Type B pancreatic cell (in vitro differentiated cells): ENCODE measurements at places on chromosomes 1 and 21. TPM values are rescaled to one million over a fixed set of nuclear protein-coding genes. Genes with fewer than 3 reads are reported as not detected.

DNA sequence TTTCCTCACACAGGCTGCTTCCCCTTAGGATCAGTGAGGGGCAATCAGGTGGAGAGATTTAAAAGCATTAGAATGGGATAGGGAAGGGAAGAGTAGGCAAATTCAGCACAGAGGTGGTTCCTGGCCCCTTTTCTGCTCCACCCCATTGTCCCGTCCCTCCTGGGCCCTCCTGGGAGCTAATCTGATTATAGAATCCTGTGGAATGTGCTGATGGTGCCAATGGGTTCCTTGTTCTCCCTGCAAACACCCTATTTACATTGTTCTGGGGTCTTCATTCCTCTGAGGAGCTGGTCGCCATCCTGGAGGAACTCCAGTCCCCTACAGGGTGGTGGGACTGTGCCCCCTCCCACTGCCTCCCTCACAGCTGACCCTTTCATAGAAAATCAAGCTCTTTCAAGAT is 34.4 kb upstream of the LRP8 start:
- DNase-seq: peak; percentile 54
- H3K4me1 ChIP-seq: peaks cover 4% of the 10 kb centered on the region
- peak overlapping the region; percentile 54 for H3K27ac ChIP-seq
- no peaks in the 10 kb centered on the region for H3K27me3 ChIP-seq
- no peak overlapping the region for H3K4me3 ChIP-seq

FRRS1 gene
- 6.4 and 10.8 TPM in 2 replicates for total RNA-seq

GBP2 gene
- total RNA-seq: 7.3 and 17.8 TPM in 2 replicates

OR2T33 gene
- not detected in 2 replicates for total RNA-seq

DNA sequence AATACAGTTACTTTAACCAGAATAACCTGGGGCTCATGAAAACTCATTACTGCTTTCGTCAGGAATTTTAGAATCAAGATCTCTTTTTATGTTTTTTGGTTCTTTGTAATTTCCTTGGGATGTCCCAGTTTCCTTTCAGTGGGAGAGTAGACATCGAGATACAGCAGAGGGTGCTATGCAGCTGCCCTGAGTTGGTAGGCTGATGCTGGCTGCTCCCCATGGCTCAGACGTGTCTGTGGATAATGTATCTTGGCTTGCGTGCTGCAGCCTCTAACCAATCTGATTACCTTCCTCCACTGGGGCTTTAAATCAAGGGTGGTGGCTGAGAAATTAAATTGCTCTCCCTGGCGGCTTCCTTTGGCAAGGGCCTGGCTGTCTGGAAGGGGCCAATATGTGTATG is 253.7 kb downstream of the CACNA1E start:
- peaks cover 7% of the 10 kb centered on the region for H3K27me3 ChIP-seq
- no peaks in the 10 kb centered on the region for H3K36me3 ChIP-seq
- DNase-seq: no peak
- no peak overlapping the region for H3K4me3 ChIP-seq
- peaks cover 2% of the 10 kb centered on the region for H3K4me1 ChIP-seq
- H3K27ac ChIP-seq: no peak overlapping the region

DNA sequence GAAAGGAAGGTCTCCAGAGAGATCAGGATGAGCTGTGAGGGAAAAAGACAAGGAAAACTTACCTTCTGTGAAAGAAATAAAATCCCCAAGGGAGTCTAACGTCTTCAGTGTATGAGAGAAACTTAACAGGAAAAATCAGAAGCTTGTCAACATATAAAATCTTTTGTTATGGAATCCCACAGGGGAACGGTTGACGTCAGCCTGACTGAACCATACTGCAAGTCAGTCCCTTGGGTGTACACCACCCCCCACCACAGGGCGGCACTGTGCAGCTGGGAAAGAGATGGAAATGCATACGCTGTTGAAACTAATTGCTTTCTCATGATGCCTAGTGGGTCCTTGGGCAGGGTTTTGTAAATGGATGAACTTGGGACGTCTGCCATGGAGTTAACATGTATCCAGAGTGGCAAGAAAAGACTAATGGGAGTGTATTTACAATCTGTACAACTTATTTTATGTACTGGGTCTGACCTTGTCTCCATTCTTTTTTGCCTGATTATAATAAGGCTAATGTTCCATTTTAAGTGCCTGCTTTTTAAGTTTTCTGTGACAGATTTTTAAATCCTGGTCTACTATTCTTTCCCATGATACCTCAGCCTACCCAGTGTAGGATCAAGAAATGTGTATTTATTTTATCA is 22.7 kb downstream of the UTP25 start:
- peak overlapping the region; percentile 83 for H3K27ac ChIP-seq
- H3K4me3 ChIP-seq: no peak overlapping the region
- peaks cover 13% of the 10 kb centered on the region for H3K4me1 ChIP-seq
- peaks cover 38% of the 10 kb centered on the region for H3K36me3 ChIP-seq

SUSD4 gene
- total RNA-seq: 4.3 and 7.0 TPM in 2 replicates

DNA sequence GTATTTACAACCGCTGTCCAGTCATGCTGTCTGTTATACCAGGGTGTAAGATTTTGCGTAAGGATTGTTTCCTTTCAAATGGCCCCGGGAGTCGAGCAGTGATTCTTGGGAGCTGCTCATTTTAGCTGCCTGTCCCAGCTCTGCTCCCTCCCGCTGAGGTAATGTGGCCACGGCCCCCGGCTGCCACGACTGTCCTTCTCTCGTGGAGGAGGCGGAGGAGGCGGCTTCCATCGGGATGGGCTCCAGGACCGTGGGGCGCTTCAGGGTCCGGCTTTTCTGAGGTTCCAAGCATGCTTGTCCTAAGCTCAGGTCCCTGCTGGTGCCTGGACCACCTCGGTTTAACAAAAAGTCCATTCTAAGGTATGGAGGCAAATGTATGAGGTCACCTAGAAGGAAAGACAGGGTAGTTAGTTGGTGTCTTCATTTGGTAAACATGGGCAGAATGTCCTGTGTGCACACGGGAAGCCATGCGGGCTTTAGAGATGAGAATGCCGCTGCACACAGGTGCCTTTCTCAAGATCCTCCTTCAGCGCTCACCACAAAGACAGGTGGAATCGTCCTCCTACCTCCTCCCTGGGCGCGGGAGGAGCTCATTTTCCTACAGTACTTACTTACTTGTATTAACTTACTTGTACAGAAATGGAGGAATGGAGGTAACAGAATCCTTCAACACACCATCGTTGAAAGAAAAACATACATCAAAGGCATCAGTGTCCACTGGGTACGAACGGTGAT is 145.9 kb downstream of the PCP4 start:
- H3K27ac ChIP-seq: no peak overlapping the region
- H3K4me3 ChIP-seq: no peak overlapping the region
- DNase-seq: no peak
- no peaks in the 10 kb centered on the region for H3K4me1 ChIP-seq

- peak within 1 kb of the TSS; percentile 92 for H3K27ac ChIP-seq
- no peaks in the 10 kb centered on the region for H3K36me3 ChIP-seq
- H3K4me1 ChIP-seq: peaks cover 11% of the 10 kb centered on the region
- no peaks in the 10 kb centered on the region for H3K27me3 ChIP-seq
These were observed at the start of gene GBP2 for GRCh38 chr1:89125913-89126580. GBP2 (minus strand) TSS chr1:89126114; CDS start chr1:89121966, 4,148 bp downstream.

PPM1J gene
- total RNA-seq: 2.5 and 2.6 TPM in 2 replicates

CD1D gene
- 0.24 and 0.29 TPM in 2 replicates for total RNA-seq

GNG4 gene
- 28.5 and 64.2 TPM in 2 replicates for total RNA-seq

- H3K27me3 ChIP-seq: no peaks in the 10 kb centered on the region
- no peak overlapping the region for H3K4me3 ChIP-seq
These were observed 128.5 kb upstream of the HNRNPU start for GRCh38 chr1:244992833-244993232.

AKR7A3 gene
- 1.3 and 4.6 TPM in 2 replicates for total RNA-seq

DNA sequence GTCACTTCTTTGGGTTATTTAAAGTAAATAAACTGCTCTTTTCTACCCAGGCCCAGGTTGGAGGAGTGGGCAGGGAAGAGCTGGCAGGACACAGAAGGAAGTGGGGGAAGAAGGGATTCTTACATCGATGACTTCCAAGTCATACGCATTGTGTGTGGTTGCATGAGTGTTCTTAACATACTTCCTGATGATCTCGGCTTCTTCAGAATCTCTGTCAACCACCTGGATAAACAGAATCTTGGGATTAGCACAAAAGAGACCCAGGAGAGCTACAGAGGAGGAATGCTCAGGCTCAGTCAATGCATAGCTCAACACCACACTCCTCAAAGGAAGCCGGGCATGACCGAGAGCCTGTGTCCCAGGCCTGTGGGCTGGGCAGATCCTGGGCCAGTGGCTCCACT is 42.1 kb downstream of the PARP1 start:
- H3K27ac ChIP-seq: no peak overlapping the region
- no peak overlapping the region for H3K4me3 ChIP-seq
